ENCODE measurements at places on chromosomes 3 and 15. TPM values are rescaled to one million over a fixed set of nuclear protein-coding genes. Genes with fewer than 3 reads are reported as not detected.

DNA sequence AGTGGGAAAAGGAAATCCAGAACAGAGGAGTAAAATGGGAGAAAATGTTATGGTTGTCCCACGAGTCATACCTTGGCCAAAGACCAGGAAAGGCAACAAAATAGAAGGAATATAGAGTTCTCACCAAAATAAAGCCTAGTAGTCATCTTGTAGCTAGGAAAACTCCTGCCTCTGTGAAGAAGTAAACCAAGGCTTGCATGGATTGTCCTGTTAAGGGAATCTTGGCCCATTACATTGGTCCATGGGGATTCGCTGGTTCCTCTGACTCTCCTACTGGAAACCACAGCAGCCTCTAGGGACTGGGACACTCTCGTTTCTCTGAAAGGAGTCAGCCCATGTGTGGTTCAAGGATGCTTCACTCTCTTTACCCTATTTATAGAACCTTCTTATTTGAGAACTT lies 62.9 kb upstream of the FNDC3B start:
- no peak for DNase-seq

Gene MEIS2
- 20.8 TPM for total RNA-seq

DNA sequence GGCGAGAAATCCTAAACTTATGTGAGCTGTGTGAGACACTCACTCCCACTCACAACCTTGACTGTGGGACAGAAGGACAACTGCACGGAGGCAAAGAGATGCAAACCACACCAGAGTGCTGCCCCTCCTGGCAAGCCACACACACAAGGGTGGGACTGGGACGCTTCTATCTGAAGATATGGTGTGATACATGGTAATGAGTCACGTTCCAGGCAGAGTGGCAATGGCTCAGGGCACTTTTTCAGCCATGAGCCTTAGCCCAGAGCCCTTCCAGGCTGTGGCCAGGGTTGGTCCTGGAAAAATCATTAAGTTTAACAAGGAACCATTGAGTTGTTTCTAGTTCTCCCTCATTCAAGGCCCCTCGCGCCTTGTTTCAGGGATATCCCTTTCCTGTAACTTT lies 56.1 kb downstream of the WNT5A start:
- DNase-seq = no peak

- DNase-seq = no peak
Observed at GRCh38 chr3:103057003-103057402, 622.2 kb downstream of the ZPLD1 start.

DNA sequence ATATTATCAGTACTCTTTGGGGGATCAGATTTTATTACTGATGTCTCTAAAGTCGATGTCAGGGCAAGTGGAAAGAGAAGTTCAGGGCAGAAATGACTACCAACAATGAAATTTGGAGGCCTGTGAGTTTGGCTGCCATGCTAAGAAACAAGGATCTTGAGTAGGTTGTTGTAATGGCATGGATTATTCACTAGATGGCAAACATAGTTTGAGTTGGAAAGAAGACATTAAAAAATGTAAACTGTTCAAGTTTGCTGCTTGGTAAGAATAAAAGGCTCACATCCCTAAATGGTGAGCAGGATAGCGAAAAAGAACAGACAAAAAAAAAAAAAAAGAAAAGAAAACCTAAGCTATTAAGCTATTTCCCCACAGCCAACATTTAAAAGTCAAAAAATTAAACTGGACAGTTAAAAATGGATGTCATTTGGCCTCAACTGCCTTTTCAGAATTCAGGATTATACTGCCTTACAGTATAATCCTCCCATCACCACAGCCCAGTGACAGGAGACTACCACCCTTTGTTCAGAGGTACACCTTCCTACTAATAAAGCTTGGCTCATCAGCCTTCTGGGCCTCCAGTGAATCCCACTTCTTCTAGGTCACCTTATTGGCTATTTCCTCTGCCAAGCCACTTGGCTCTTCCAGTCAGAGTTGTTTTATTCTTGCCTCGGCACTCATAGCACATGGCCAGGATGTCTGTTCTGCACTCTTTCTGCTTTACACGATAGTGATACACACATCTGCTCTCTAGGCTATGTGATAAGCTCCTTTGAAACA lies 163.7 kb downstream of the PLD1 start:
- no peak for DNase-seq

DNA sequence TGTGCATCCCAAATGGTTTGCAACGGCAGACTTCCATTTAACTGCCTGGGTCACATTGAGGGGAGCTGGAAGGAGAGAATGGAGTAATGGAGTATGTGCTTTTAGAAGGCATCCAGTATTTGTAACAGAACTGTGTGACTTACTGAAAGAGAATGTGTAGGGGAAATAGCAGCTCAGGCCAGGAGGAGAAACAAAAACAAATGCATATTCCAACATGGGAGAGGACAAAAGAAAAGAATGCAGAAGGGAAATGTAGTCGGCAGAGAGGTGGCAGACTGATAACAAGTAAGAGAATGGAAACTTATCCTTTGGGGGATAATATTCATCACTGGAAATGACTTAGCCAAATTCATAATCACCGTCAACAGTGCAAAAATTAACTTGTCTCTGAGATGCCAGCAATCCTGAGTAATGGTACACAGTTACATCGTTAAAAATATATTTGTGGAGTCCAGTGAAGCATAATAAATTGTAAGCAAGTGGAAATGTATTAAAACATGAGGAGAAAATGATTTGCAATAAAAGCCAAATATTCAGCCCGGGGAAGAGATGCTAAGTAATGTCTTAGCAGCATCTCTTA lies 294.9 kb upstream of the SGO1 start:
- no peak for DNase-seq

Gene ZNF501
- 4.2 TPM for total RNA-seq

Gene GOLGA8T
- 0.19 TPM for total RNA-seq

Gene MESP1
- total RNA-seq = 0.38 TPM

DNA sequence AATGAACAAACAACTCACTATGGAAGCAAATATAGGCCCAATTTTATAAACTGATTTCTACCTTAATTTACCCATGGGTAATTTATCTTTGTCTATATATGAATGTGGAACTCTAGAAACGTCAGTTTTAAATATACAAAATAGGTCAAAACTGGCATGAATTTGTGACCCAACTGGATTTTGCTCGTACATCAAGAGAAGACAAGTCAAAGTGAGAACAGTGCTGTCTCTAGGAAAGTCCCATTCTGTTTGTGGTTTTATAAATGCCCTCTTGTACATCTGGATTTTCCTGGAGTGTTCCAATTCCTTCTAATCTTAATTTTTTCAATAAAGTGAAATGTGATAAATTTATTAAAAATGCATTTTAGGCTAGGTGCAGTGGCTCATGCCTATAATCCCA lies 50.2 kb upstream of the ABHD10 start:
- no peak for DNase-seq

- no peak for DNase-seq
Observed at GRCh38 chr15:91603384-91604080, 250.0 kb upstream of the SLCO3A1 start.

DNA sequence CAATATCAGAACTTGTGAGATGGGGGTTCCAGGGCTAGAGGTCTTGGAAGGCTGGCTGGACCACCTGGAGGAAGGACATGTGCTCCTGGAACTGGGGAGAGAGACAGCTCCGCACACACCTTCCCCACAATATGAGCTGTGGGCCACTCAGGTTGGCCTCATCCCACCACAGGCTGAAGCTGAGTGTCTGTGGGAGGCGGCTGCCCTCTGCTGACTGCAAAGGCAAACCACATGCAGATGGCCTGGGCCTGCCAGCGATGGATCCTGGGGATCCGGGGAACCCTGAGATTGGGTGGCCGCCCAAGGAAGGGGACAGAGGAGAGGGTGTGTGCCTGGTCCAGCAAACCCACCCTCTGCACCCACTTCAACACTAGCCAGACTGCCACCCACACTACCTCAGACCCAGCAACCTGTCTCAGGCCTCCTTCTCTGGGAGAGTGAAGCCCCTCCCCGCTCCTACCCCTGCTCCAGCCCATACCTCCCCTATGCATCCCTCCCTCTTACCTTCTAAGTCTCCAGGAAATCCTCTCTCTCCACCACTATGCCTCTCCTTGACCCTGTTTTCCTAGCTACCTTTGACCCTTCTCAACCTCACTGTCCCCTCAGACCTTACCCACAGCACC lies 44.8 kb downstream of the CYP11A1 start:
- DNase-seq = no peak

GRCh38 chr3:193974671-193975535 lies 161.0 kb upstream of the HES1 start:
- no peak for DNase-seq

DNA sequence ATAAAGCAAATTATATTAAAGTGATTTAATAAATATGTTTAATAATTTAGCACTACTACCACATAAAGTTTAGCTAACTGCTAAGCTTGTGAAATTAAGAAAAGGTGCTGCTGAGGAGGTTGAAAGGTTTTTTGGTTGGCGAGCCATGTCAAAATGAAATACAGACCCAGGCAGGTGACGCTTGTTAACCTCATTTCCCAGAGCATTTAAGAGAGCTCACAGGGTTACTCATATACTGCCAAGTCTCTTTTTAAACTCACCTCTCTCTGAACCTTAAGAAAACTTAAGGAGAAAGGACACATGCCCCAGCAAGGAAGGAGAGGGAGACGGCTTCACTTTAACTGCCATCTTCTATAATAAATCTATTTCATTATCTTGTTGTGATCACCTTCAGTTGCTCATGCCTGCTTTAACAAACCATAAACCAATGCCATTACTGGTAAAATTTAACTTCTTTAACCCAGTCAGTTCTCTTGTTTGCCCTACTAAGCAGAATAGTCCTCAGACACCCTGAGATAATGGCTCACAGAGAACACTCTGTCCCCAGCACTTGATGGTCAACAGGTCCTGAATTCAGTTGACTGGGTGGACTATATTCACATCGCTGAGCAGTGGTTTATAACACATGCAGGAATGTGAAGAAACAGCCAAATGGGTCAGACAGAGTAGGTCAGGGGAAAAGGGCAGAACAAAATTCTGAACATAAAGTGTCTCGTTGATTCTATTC lies 540.1 kb downstream of the UNC13C start:
- DNase-seq = no peak

- DNase-seq = no peak
Observed at GRCh38 chr3:189822726-189823125, 191.5 kb downstream of the TP63 start.

DNA sequence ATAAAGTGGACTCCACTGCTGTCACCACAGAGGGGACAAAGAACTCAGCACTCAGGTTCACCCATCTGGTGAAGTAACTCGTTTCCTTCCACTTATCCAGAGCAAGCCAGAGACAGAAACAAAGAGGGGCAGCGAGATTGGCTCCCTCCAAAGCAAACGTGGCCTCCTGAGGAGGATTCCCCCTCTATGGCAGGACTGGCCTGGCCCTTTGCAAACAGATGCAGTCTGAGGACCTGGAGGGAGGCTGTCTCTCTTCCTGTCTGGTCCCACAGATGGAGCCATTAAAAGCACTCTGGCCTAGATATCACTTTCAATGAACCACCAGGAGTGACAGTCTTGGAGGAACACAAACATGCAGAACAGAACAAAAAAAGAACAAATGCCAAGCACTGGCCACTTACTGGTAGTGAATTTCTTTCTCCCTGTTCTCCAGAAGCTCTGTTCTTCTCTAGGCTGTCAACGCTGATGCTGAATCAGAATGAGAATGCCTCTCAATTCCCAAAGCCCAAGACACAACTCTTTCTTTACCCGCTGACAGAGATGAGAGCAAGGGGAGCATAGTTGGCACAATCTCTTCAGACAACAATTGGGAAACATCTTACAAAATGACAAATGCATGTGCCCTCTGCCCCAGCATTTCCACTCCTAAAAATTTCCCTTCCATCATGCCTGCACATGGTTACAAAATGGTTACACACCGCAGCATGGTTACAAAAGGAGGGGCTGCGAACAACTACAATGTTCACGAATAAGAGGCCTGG lies 14.3 kb downstream of the KLHL25 start:
- no peak for DNase-seq

GRCh38 chr3:38137615-38138348 lies 679 bp upstream of the MYD88 start:
- peak; percentile 39 for DNase-seq

Data from thymus (tissue), 14 donors.